ENCODE measurements at places on chromosomes 4 and X. TPM values are rescaled to one million over a fixed set of nuclear protein-coding genes. Genes with fewer than 3 reads are reported as not detected.

DNA sequence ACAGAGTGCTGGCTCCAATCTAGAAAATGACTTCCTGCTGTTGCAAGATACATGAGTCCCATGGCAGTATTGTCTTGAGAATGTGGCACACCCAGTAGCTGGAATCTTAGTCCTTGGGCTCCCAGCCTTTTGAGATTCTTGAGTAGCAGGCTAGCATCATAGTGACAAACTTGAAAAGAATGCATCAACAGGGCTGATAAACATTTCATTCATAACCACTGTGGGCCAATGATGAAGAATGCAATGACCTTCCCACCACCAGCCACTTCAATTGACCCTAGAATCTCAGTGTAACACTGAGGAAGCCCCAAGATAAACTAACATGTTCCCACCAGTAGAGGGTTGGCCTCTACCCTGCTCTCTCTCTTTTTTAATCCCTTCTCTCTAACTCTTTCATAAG lies 329.3 kb downstream of the GBA3 start:
- peak; percentile 92 for DNase-seq

CYLC1 gene
- total RNA-seq: not detected

DNA sequence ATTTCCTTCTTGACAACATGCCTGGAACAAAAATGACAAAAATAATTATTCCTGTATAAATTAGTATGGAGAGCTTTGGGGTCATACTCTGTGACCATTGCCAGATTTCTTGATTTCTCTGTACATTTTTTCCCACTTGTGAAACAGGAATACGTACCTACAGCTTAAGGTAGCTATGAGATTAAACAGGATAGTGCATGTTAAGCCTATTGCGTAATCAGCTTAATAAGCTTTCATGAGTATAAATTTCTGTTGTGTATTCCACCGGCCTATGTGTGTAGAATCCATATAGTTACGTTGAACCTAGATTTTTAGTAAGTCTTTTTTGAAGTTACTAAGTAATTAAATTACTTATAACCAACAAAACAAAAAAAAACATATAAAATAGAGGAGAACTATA lies 334.9 kb downstream of the DCTD start:
- no peak for DNase-seq

- DNase-seq: peak; percentile 3
Observed at GRCh38 chrX:13790206-13791131, 26.4 kb downstream of the GPM6B start.

GRCh38 chr4:1576961-1577821 lies 106.9 kb downstream of the FAM53A start:
- DNase-seq: no peak

GRCh38 chrX:54920610-54921426 lies at the start of gene TRO:
TRO (plus strand) TSS chrX:54920824; CDS start chrX:54922247, 1,423 bp downstream.
- DNase-seq: peak; percentile 8

DNA sequence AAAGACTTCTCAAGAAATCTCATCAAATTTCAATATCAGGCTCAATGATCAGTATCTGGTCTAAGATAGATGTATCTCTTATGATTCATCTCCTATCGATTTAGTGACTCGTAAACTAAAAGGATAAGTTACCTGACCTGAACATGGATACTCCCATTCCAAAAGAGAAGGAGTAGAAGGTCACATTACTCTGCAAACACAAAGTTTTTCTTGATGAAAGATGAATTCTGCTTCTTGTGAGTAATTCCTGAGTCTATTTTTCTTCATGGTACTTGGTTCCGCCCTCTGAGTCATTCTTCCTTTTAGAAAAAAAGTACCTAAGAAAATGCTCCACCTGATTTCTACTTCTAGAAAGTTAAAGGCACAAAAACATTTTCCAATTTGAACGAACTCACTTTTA lies 223.1 kb upstream of the SLIT2 start:
- DNase-seq: peak; percentile 58

All from M059J (cell line).